Fibroblast of skin of left biceps (primary cell): ENCODE measurements at places on chromosomes 16 and 17.
A peak's percentile ranks its signal among the peaks of the same experiment; 100 is the strongest.

DNA sequence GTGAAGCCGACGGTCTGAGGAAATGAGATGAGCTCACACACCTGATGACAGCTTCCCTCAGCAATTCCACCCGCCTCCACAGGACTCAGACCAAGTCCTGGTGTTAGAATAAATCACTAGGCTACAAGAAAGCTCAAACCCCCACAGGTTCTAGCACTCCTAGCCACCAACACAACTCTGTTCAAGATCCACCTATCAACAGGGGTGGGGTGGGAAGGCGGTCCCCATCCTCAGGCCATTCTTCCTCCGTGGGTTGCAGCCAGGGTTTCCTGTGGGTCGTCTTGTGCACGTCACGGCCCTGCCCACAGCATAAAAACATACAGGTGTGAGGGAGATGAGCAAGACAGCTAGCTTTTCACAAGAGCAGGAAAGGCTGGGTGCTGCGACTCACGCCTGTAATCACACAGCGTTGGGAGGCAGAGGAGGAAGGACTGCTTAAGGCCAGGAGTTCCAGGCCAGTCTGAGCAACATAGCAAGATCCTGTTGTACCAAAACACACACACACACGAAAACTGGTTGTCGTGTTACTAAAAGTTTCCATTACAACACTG lies 81.1 kb downstream of the ANKRD11 start:
- no peak for DNase-seq

DNA sequence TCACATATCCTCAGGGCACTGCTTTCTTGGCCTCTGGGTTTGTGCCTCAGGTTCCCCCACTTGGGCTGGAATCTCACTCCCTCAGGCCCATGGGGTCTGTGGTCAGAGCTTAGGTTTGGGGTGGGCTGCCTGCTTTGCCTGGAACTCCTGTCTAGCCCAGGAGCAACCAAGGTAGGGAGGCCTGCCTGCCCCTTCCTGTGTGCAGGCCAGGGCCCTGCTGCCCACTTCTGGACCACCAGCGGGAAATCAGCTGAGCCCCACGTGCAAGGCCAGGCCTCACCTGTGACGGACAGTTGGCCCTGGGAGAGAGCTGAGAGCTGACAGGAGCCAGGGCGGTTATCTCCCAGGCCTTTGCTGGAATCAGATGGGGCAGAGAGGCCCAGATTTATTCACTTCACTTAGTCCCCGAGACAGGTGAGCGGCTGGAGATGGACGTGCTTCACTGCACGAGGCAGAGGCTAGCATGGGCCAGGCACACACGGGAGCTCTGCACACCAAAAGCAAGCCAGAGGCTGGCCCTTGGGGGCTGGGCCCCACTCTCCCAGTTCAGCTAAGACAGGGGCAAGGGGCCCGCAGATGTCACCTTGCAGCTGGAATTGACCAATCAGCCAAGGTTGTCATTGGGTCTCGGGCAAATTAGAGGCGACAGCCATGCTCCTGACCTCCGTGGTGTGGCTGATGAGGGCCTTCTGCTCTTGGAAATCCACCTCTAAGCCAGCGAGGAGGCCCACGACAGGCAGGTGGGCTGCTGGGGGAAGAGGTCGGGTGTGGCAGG lies 49.9 kb upstream of the DOC2B start:
- DNase-seq = no peak

DNA sequence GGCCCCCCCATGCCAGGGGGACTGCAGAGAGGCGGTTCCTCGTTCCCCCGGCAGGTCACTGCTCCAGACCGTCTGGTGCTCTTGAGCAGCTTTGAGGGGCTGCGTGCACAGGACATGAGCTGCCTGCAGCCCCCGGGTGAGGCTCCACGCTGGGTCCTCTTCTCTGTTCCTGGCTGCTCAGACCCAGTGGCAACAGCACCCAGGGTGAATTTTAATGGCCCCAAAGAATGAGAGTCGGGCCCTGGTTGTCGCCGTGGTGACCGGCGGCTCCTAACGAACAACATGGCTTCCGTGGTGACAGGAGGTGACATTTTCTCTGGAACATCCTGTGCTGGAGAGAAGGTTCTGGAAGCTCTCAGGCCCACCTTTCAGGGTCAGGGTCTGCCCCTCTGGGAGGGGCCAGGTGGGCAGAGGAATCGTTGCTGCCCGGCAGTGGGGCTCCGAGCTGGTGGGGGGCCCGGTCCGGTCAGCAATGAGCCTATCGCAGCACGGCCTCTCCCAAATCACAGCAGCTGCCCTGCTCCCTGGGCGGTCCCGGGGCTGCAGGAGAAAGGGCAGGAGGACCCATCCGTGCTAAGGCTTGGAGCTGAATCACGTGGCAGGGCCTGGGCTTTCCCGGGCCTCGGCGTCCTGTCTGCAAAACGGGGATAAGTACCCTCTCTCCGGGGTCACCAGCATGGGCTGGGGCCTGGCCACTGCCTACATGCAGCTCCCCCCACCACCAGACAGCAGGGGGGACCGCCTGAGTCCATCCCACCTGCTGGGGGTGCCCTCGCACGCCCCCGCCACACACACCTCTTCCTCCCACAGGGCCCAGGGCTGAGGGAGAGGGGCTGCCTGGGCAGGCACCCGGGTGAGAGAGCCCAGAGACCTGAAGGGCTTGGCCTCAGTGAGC lies 3.4 kb upstream of the C1QTNF8 start:
- DNase-seq = no peak

- no peak for DNase-seq
Measured at GRCh38 chr17:41658846-41659245, 29.8 kb upstream of the EIF1 start.

GRCh38 chr17:74746922-74747321 lies 1.5 kb upstream of the NHERF1 start:
- no peak for DNase-seq

DNA sequence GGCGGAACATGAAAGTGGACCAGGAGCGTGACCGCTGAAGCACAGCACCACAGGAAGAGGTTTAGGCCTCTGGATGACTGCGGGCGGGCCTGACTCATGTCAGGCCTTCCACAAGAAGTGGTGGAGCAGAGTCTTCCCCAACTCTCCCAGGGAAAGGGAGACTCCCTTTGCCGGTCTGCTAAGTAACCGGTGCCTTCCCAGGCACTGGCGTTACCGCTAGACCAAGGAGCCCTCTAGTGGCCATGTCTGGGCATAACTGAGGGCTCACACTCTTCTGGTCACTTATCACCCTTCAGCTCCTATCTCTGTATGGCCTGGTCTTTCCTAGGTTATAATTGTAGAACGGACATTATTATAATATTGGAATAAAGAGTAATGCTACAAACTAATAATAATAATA lies 1931.9 kb downstream of the TP53TG3F start:
- DNase-seq = no peak

GRCh38 chr16:85492295-85492864 lies 120.7 kb upstream of the GSE1 start:
- no peak for DNase-seq

GRCh38 chr17:68822719-68823289 lies 132.4 kb downstream of the ABCA8 start:
- DNase-seq = no peak

DNA sequence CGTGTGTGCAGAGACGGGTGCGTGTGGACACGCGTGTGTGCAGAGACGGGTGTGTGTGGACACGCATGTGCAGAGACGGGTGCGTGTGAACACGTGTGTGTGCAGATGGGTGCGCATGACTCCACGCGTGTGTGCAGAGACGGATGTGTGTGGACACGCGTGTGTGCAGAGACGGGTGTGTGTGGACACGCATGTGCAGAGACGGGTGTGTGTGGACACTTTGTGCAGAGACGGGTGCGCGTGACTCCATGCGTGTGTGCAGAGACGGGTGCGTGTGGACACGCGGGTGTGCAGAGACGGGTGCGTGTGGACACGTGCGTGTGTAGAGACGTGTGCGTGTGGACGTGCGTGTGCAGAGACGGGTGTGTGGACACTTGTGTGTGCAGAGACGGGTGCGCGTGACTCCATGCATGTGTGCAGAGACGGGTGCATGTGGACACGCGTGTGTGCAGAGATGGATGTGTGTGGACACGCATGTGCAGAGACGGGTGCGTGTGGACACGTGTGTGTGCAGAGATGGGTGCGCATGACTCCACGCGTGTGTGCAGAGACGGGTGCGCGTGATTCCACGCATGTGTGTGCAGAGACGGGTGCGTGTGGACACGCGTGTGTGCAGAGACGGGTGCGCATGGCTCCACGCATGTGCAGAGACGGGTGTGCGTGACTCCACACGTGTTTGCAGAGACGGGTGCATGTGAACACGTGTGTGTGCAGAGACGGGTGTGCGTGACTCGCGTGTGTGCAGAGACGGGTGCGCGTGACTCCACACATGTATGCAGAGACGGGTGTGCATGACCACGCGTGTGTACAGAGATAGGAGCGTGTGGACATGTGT lies 1.6 kb upstream of the CD7 start:
- no peak for DNase-seq

DNA sequence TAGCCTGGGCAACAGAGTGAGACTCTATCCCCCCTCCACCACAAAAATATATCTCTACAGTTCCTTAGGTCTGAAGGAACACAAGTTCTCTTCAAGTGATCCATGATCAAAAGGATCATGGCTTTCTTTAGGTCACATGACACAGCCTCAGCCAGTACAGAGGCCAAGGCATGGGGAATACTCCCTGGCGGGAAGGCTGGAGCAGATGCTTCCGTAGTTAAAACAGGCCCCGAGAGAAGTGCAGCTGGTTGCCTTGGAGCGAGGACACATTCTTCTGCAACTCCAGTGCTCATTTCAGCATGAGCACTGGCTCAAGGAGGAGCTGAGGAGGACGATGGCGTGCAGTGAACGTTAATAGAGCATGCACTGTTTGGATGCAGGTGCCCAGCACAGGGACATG lies 13.5 kb downstream of the CDIP1 start:
- no peak for DNase-seq

GRCh38 chr17:63837480-63837879 lies 5.0 kb downstream of the SMARCD2 start:
- no peak for DNase-seq

DNA sequence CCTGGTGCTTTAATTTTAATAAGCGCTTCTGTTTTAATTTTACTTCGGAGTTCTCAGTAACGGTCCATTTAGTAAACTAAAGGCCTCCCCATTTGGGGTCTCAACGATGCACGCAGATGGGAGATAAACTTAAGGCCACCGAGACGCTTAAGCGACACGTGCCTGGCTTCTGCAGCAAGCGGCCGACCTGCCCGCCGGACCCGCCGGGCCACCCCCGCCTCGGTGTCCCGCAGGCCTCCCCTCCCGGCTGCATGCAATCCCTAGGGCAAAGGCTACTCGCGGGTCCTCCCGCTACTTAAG lies 592 bp downstream of the GCSH start:
- no peak for DNase-seq

DNA sequence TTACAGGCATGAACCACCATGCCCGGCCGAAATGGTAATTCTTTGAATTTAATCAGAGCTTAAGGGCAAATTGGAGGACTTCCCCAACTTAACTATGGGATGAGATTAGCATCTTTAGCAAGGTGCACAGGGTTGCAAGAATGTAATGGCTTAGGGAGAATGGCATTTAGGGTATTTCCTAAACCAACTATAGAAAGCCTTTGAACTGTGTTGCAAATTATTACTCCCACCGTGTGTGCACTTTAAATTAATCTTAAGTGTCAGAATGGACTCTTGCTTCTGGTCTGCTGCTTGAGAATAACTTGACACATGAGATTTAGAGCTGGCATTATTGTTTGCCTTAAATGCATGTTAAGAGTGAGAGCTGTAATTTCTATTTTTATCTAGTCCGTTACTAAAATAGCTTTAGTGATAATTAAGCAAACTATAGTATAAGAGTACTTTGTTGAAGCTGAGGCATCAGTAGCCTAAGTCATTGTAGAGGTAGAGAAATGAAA lies 59.8 kb downstream of the TUBD1 start:
- DNase-seq = no peak

DNA sequence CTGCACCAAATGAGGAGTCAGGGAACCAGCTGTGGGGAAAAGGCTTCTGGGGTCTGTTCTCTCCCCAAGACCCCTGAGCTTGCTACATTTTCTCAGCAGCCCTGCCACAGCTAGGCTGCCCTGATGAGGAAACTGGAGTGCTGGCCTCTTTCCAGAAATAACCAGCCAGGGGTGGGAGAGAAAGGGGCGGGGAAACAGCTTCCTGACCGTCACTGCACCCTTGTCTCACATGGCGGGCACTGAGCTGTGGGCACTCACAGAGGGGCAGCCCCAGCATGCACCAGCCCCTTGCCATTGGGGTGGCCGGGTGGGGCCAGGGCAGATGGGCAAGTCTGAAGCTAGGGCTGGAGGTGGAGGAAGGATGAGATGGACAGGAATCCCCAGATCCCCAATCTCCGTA lies 2.9 kb downstream of the SRL start:
- no peak for DNase-seq

GRCh38 chr17:48486557-48486956 lies 44.3 kb downstream of the HOXB1 start:
- DNase-seq = peak; percentile 89

- DNase-seq = no peak
Measured at GRCh38 chr16:6309271-6309670, 1023.4 kb upstream of the RBFOX1 start.

- no peak for DNase-seq
Measured at GRCh38 chr17:57588086-57588485, 157.0 kb downstream of the CCDC182 start.

DNA sequence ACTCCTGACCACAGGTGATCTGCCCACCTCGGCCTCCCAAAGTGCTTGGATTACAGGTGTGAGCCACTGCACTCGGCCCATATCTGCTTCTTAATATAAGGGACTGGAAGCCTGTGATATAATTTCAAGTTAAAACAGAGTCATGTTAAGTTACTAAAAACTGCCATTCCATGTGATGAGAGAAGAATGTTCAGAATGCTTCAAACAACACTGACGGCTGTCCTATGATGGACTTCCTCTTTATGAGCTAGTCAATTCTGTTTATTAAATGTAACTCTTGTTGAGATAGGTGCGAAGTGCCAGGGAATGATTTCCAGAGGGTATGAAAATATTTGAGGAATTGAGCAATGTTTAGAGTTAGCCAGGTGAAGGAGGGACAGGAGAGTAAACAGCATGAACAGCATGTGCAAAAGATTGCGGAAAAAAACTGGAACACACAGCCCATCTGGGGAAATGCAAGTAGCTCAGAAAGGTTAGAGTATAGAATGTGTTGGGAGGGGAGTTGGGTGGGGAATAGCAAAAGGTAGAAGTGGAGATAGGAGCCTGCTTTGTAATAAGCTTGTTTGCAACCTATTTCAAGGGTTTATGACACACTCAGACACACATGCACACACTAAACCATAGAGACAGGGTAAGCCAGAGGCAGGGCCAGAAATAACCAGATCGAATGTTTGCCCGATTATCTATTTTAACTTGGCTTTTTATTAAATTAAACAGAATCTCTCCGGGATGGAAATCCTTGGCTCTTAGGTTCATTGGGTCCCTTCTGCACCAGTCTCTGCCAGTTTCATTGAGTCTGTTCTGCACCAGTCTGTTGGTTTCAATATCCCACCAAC lies 135.6 kb upstream of the COX10 start:
- DNase-seq = no peak
